ENCODE measurements at places on chromosomes 3 and 15.

DNA sequence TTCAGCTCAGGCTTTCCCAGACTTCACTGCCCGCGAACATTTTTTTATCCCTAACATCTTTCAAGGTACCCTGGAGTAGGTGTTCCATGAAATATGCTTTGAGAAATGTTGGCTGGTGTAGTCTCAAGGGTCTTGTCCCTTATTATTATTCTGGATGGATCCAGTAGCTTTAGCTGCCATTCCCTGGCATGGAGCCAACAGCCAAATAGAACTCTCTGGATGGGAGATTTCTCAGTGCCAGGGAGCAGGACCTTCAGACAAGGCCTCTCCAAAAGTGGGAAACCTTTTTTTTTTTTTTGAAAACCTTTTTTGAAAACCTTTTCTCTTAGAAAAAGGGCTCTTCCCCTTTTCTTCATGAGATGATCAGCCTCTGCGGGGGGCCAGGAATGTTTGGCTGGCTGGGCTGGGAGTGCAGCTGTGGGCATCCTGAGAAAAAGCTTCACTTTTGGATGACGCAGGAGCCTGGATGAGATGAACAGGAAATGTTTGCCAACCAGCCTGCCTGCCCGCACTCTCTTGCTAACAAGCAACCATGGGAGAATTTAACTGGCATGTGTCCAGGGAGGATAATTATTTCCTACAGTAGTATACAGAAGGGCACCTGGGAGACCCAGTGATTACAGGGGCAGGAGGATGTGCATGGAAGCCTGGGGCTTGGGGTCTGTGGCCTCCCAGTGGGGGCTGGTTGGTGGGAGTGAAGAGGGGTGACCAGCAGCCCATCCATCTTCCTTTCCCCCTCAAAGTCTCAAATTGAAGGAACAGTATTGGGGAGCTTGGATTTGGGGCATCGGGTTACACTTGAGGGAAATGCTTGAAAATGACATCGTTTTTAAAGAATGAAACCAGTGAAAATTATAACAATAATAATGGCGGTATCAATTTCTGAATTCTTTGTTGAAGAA is 109.1 kb upstream of the LRIG1 start:
- no peak for DNase-seq

DNA sequence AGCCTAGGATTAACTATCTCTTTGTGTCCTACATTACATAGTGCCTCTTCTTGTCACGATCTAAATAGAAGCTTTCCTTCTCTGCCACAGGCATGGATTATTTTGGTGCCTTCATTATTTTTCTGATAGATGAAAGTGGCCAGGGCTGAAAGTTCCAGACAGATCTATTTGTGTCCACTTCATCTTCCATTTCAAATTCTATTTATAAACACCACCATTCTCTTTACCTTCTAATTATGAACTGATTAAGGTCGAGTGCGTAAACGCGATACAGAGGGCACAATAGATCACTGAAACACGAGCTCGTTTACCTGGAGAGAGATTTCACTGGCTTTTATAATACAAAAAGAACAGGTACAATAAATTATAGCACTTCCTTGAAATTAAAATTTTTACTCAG is 105.0 kb downstream of the EDEM1 start:
- no peak for DNase-seq

DNA sequence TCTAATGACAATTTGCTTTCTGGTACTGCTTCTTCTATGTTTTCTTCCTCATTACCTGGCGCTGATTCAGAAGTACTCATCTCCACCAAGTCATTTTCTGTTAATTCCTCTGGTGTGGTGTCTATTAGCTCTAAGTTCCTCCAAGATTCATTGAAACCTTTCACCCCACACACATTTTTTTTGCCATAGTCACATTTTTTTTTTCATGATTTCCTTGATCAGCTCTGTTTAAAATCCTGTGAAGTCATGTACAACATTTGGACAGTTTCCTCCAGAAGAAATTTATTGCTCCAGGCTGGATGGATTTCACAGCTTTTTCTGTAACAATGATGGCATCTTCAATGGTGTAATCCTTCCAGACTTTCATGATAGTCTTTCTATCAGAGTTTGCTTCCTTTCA is 243.2 kb upstream of the VEPH1 start:
- DNase-seq = no peak

DNA sequence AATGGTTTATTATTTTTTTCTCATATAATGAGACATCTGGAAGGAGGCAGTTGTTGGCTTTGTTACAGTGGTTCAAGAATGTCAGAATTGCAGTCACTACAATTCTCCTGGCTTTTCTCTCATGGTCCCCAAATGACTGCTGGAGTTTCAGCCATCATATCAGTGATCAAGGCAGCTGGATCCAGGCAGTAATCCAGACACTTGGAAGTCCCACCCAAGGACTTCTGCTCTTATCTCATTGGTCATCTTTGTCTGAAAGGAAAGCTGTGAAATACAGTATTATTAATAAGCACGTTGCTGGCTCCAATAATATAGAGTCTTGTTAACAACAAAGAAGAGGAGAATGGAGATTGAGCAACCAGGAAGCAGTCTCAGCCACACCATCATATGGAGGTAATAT is 22.9 kb upstream of the MED12L start:
- DNase-seq = no peak

DNA sequence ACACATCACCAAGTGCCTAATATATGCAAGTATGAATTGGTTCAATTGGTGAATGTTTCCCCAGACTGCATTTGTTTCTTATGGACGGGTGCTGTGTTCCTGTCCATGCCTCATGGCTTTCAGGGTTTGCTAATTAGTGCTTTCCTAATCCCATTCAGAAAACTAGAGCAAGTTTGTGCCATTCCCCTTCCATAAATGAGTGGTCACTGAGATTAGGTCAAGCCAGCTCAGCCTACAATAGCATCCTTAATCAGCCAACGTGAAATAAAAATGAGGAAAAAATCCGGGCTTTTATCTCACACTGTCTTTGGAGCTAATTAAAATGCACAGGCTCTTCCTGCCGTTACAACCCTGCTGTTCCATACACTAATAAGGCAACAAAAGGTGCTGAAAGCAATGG is 788.8 kb downstream of the ROBO1 start:
- DNase-seq = no peak

GRCh38 chr3:151895478-151896241 is 22.2 kb downstream of the SUCNR1 start:
- DNase-seq = no peak

DNA sequence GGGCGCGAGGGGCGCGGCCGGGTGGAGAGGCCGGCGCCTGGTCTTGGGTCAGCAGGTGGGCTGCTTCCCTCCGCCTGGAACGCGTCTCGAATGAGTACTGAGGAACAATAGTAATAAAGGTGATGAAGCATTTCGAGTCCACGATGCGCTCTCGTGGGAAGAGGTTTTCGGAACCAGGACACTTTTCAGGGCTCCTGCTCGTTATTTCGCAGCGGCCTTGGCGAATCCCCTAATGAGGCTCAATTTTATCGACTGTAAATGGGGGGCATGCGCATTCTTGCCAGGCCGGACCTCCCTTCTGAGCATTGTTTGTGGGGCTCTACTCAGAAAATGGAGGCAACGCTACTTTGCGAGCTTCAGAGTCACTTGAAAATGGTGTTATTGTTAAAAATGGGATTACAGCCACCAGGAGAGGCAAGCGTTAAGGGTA is 1.2 kb downstream of the NR2C2 start:
- DNase-seq = no peak

- DNase-seq = no peak
These were observed 212.0 kb downstream of the XXYLT1 start for GRCh38 chr3:195059006-195059350.

DNA sequence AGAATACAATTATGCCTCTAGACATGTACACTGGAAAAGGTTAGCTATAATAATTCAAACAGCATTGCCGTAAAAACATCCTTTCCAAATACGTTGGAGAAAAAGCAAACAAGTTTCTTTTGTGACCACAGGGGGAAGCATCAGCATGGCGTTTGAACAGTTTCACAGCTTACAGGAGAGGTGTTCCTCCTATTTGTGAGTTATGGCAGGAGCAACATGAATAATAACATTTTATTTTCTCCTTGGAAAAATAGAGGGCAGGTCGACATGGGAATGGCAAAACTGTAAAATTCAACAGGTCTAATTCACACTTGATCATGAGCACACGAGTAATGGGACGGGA is 39.7 kb upstream of the GADL1 start:
- no peak for DNase-seq

DNA sequence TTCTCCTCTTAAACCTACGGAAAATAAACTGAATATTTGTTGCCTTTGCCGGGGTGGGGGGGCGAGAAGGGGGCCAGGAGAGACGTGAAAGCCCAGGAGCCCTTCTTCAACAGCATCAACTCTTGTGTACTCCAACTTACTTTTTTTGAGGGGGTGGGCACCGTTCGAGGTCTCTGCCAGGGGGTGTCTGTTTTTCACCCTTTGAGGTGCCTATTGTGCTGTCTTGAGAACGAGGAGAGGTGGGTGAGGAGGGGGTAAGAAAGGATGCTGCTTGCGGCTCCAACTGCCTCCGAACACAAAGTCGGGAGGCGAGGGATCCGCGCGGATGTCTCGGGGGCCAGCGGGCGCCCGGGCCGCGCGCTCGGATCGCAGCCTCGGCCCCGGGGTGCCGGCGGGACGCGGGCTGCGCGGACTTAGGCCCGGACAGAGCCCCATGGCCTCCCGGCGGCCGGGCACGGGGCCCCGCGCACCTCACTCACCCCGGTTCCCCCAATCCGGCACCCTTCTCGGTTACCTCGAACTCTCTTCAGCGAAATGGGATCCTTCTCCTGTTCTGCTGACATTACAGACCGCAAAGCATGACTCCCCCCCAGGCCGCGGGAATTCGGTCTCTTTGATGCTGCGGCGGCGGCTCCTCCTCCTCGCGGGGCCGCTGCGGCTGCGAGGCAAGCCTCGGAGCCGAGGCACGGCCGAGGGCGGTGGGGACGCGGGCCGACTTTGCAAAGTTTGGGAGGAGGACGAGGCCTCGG is 650 bp downstream of the PYGO1 start:
- no peak for DNase-seq

DNA sequence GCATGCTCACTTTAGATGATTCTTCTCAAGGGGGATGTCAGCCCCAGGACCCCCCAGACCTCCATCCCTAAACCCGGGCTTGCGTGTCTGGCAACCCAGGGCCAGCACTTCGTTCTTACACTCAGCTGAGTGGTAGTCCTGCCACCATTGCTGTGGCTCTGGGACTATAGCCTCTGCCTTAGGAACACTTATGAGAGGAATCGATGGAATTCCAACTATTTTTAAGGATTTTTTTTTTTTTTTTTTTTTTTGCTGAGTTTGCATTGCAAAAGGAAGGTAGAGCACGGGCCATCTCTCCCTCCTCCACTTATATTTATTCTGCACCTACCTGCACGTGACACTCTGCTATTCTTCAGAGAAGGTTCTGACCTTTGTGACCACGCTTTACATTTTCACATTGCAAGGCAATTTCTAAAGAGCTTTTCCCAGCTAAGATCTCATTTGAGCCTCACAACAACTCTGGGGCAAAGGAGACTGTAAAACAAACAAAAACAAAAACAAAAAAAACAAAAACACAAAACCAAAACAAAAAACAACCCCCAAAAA is 113.9 kb downstream of the LPP start:
- no peak for DNase-seq

GRCh38 chr3:37024092-37024491 is 30.8 kb downstream of the MLH1 start:
- DNase-seq = no peak
